Stimulated activated CD8-positive, alpha-beta memory T cell treated with anti-CD3 and anti-CD28 coated beads, Interleukin-15, amount 100 ng/mL, for 1 hour (primary cell): ENCODE measurements at places on chromosomes 13 and 19.

DNA sequence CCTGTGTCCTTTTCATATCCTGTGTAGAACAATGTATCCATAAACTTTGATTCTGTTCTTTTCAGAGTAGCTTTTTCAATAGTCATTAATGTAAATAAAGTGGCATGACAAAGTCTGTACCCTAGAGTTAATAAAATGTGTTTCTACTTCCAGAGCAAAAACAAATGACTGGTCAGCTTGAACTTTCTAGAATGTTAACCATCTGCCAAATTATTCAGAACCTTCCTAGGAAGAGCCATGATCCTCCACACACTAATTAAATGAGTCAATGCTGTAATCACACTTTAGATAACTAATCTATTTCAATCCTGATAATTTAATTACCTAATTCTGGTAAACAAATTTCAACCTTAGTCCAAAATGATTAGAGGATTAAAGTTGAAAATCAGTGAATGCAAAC is 73.2 kb downstream of the DIAPH3 start:
- no peak for DNase-seq

DNA sequence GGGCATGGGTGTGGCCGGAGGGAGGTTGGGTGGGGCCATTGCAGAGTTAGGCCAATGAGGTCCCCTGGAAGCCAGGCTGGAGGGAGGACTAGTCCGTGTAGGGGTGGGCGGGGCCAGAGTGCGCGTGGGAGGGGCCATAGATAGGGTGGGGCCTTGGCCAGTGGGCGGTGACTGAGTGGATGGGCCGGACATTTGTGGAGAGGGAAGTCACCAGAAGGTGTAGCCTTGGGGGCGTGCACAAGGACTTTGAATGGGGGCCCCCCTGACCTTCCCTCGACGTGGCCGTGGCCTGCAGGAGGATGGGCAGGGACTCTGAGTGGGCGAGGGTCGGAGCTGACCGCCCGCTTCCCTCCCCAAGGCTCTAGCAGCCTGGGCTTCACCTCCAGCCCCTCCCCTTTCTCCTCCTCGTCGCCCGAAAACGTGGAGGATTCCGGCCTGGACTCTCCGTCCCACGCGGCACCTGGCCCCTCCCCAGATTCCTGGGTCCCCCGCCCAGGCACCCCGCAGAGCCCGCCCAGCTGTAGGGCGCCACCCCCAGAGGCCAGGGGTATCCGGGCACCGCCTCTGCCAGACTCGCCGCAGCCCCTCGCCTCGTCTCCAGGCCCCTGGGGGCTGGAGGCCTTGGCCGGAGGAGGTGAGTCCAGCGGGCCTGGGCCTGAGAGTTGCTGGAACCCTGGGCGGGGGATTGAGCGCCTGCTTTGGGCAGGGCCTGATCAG is 16.5 kb upstream of the B3GNT3 start:
- DNase-seq, result no peak

GRCh38 chr19:8615024-8615423 is 4.5 kb upstream of the ADAMTS10 start:
- no peak for DNase-seq

DNA sequence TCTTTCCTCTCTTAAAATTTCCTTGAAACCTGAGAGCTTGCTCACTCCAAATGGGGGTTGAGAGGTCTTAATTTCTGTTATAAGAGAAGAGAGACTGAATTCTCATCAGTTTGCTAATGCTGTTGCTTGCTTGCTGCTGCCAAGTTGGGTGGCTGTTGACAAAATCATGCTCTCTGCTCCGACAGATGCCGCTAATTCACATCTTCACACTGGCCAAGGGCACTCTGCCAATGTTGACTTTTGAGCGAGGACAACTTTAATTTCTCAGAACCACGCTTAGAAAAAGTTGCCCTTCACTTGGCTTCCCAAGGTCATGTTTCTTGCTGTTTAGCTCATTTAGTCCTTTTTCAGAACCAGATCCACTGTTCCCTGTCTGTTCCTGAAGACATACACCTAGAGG is 402.9 kb downstream of the HS6ST3 start:
- DNase-seq, result no peak

DNA sequence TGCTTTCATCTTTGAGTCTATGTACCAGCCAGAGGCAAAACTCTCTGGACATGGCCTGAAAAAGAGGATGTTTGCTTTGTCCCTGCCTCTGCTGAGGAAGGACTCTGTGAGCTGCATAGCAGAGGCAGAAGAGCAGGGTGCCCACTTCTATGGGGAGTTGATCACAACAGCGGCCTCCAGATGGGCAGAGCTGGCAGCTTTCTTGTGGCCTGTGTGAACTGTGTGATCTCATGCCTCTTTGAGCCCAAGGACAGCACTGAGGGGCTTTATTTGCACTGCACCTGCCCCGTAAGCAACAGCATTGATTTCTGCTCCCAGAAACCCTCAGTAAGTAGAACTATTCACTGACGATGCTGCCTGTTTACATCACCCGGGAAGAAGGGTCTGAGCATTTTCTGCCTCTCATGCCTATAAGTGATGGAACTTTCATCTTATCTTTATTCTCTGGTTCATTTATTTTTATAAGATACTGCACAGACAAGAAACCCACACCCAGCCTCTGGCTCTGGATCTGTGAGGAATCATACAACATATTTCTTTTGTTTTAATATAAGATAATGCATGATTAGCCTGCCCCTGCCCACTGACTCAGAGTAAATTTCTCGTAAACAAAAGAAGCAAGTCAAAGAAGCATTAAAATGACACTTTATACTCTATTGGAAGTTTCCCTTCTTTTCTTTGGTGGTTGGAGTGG is 244.2 kb upstream of the SOX21 start:
- no peak for DNase-seq

DNA sequence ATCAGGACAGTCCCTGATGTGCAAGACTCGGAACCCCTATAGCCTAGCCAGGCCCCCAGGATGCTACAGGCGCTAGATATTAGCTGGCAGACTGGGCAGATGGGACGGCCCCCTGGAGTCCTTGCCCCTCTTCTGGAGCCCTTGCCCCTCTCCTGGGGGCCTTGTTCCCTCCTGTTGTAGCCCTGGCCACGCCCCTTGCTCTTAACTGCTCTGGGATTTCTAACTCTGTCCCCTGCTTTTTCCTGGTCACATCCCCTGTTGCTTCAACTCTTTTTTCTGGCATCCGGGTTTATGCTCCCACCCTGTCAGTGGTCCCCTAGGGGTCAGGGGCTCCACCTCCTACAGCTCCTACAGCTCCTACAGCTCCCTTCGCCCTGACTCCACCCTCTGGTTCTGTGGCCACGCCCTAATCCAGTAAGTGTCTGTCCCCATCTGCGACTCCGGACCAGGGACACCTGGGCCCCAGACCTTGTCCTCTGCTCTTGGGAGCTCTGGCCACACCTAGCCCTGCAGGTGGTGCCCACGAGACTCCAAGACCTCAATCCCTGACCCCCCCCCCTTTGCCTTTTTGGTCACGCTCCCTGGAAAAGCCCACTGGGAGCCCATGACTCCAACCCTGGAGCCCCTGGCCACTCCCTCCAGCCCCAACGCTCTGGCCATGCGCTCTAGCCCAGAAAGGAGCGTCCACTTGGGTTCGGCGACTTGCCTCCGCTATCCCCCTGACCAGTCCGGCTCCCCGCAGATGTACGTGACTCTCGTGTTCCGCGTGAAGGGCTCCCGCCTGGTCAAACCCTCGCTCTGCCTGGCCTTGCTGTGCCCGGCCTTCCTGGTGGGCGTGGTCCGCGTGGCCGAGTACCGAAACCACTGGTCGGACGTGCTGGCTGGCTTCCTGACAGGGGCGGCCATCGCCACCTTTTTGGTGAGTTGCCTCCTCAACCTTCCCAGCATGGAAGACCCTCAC is 6.8 kb downstream of the PLPPR2 start:
- no peak for DNase-seq

GRCh38 chr19:7360393-7360984 is 11.8 kb downstream of the ARHGEF18 start:
- no peak for DNase-seq

- no peak for DNase-seq
Observed at GRCh38 chr19:3575260-3575741, 2.6 kb downstream of the HMG20B start.

DNA sequence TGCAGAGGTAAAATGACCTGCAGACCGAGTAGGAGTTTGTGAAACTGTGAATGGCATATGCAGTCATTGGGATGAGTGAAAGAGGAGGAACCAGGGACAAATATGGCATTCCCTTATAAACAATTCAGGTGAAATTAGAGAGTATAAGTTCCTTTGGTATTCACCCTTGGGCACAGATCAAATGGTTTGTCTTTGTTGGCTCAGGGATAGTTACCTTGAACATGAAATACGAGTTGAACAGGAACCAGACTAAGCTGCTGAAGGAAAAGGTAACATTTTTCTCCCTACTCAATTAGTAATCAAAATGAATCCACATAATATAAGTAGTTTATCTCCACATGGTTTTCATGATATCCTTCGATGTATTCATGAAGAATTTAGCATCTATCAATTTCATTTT is 50.5 kb downstream of the SLITRK1 start:
- DNase-seq, result no peak

GRCh38 chr19:21698215-21698614 is 69.2 kb downstream of the ZNF100 start:
- DNase-seq, result no peak

GRCh38 chr13:48448285-48448958 is 35.5 kb upstream of the LPAR6 start:
- no peak for DNase-seq

GRCh38 chr13:20609145-20609544 is 42.2 kb downstream of the IFT88 start:
- DNase-seq, result no peak

- DNase-seq, result no peak
Observed at GRCh38 chr13:39783051-39783450, 127.6 kb downstream of the COG6 start.

DNA sequence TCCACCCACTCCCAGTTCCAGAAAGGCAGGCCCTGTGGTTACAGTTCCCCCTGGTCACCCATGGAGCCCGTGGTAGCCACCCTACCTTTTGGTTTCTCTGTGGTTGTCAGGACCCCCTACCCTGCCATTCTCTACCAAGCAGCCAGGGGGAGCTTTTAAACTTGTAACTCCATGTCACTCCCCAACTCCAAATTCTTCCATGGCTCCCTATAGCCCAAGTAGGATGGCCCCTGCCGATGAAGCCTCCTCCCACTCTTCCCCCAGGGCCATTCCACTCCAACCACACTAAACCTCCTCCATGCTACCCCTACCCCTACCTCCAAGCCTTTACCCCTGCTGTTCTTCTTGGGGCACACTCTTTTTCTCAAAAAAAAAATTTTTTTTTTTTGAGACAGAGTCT is 2.2 kb downstream of the S1PR2 start:
- no peak for DNase-seq

GRCh38 chr13:23722726-23723453 is 152.7 kb downstream of the TNFRSF19 start:
- no peak for DNase-seq

- DNase-seq, result no peak
Observed at GRCh38 chr13:71867131-71867814, at the start of gene DACH1. Gene DACH1 (minus strand): TSS chr13:71867204.

DNA sequence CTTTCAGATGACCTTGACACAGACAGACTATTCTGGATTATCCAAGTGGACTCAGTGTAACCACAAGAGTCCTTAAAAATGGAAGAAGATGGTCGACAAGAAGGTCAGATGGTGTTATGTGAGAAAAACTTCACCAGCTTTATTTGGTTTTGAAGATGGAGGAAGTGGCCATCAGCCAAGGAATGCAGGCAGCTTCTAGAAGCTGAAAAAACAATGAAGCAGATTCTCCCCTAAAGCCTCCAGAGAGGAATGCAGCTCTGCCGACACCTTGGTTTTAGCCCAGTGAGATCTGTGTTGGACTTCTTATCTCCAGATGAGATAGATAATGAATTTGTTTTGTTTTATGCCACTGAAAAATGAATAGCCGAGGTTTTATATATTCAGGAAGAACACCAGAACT is 501.5 kb downstream of the DCT start:
- DNase-seq, result no peak

GRCh38 chr19:12656899-12657571 is 9.5 kb downstream of the MAN2B1 start:
- DNase-seq, result no peak

DNA sequence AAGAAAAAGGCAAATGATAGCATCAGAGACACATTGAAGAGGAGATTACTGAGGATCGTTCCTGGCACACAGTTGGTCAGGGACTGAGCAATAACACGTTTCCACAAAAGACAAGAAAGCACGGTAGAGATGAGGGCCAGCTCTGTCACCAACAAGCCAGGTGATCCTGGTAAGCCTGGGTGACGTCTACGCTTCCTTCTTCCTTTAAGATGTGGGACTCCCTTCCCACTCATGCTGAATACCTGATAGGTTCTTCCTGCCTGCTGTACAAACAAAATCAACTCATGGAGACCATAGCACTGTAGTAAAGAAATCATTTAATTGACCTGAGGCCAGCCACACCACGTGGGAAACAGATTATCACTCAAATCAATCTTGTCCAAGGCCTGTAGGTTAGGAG is 19.7 kb upstream of the COG3 start:
- no peak for DNase-seq

- DNase-seq, result no peak
Observed at GRCh38 chr13:39283072-39283471, 244.8 kb downstream of the NHLRC3 start.

DNA sequence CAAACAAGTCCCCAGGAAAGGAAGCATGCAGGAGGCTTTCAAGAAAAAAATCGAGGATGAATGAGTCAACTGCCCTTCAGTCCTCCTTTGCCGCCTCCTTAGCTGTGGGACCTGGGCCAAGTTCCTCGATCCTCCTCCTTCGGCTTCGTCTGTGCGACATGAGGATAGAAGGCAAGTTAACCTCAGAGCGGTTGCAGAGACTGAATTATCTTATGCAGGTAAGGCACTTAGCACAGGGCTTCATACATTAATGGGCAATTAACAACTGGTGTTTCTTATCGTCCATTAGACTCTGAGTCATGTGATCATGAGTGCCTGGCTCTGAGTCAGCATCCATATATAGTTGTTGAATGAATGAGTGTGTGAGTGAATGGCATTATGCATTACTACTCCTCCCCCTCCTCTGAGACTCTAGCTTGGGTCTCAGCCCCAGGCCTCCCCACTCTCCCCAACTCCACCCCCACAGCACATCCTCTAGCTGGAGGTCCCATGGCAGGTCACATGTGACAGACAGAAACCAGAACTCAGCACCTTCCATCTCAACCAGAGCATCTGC is 1.6 kb upstream of the TTC9B start:
- DNase-seq, result no peak

- DNase-seq, result no peak
Observed at GRCh38 chr13:109196948-109197347, 567.5 kb downstream of the MYO16 start.

GRCh38 chr19:15669891-15670290 is 3.0 kb upstream of the CYP4F12 start:
- DNase-seq, result no peak

DNA sequence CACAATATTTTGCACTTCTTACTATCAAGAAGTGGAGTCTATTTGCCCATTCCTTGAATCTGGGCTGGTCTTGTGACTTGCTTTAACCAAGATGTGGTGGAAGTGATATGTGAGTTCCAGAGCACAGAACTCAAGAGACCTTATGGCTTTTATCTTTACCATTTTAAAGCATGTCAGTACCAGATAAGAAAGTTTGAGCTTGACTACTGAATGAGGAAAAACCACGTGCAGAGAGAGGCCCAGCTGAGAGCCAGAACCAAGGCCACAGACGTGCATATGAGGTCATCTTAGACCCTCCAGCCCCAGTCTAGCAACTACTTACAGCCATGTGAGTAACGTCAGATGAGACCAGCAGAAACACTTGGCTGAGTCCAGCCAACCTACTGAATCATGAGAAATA is 6.3 kb upstream of the CDK8 start:
- DNase-seq, result no peak

GRCh38 chr13:27508802-27509201 is 58.4 kb upstream of the MTIF3 start:
- no peak for DNase-seq

- no peak for DNase-seq
Observed at GRCh38 chr13:72303941-72304746, 423.3 kb downstream of the MZT1 start.
